ENCODE measurements at places on chromosomes 1 and 21. TPM values are rescaled to one million over a fixed set of nuclear protein-coding genes. Genes with fewer than 3 reads are reported as not detected.

GRCh38 chr21:41222247-41223068, 54.5 kb downstream of the BACE2 start:
- DNase-seq: peak; percentile 22

DNA sequence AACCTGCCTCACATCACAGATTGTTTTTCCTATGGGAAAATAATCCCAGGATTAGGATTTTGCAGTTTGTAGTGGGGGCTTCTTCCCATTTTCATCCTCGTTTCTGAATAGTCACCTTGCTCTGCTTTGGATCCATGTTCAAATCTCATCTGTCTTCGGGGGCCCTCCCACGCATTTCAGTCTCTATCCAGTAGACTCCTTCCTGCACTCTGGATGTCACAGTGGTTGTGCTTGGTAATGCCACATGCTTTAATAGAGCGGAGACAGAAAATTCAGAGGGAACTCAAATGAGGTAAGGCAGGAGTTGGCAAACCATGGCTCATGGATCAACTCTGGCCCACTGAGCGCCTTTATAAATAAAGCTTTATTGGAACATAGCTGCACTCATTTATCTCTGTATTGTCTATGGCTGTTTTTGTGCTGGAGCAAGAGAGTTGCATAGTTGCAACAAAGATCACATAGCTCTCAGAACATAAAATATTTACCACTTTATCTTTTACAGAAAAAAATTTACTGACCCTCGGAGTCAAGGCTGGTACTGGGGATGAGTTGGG, 101.0 kb downstream of the SPATA46 start:
- no peak for DNase-seq

- DNase-seq: peak; percentile 90
These were observed 29.6 kb downstream of the DUSP10 start for GRCh38 chr1:221712198-221712684.

- peak; percentile 21 for DNase-seq
These were observed 150.9 kb downstream of the NTMT2 start for GRCh38 chr1:170296642-170297041.

- peak; percentile 7 for DNase-seq
These were observed 94.3 kb downstream of the RGS2 start for GRCh38 chr1:192903142-192903541.

- peak; percentile 76 for DNase-seq
These were observed 753.6 kb upstream of the TPTE start for GRCh38 chr21:9767592-9768375.

GRCh38 chr1:93728480-93729131, 47.0 kb upstream of the BCAR3 start:
- DNase-seq: no peak

DNA sequence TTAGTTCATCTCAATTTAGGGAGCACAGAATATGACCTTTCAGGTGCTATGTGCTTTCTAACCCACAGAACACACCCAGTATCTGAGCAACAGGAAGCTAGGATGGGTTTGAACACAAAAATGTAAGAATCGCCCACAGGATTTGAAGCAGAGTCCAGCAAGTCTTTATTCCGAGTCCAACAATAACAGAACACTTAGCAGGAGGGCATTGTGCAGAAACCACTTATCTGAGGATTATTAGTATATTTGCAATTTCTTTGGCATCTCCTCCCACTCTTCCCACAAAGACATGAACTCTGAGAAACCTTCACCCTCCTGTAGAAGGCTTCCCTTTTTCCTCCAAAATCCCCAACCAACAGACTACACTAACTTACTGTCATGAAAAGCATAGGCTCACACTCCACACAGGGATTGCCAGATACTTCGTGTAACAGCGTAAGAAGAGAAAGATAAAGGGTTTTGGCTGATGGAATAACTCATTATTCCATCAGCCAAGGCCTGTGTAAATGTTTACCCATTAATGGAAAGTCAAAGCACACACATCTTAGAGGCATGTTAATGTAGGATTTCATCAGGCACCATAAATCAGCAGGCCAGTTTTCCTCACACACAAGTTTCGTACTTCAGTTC, 16.1 kb downstream of the SIPA1L2 start:
- peak; percentile 64 for DNase-seq

- no peak for DNase-seq
These were observed 653 bp downstream of the CASP9 start for GRCh38 chr1:15523104-15524020.

DNA sequence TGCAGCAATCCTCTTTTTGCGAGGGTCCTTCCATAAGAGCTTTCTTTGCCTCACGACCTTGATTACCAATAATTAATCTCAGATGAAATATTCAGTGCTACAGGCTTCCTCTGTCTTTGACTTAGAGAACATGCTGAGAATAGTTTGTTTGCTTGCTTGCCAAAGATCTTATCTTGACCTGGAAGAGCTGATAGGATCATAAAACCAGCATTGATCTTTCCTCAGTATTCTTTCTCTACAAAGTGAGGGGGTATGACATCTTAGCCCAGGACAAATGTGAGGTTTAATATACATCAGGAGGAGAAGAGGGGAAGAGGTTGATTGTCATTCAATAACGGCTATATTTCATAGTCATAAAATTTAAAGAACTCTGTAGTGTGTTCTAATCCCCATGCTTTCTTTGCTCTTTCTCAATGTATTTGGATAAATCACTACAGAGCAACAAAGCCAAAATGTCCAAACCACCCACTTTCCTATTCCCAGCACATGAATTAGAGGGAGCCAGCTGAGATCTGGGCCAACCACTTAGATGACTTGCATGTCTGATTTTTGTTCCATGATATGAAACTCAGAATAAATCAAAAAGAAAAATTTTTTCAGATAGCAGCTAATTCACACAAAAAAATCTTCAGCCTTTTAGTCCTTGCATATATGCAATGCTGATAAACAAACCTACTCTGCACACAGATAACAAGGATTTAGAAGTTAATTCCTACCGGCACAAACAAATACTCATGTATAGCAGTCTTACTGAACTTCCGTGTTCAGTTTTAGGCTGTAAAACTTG, 50.5 kb upstream of the IPO9 start:
- no peak for DNase-seq

DNA sequence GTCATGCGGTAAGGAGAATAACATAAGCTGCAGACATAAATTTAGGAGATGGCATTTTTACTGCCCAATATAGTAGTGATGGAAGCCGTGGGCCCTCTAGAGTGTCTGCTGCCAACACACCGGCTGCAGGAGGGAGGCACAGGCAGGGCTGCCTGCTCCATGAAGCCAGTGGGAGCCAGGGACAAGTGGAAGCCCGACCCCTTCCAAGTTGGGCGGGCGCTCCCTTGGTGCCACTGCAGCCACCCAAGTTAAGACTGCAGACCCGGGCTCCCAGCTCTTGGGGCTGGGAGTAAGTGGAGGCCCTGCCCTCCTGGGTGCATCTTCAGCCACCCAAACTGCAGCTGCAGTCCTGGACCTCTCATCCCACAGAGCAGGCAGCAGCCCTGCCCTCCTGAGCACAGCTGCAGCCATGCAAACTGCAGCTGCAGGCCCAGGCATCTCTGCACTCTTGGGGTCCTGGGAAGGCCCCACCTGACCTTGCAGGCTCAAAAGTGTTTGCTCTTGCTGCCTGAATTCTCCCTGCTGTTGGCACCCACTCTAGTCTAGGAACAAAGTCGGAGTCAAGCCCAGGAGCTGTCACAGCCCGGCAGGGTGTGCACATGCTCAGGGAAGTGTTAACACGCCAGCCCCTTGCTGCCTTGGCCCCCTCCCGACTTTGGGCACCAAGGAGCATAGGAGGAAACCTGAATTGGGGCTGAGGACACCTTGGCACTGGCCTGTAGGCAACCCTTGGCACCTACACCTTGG, 437.2 kb upstream of the PRMT6 start:
- no peak for DNase-seq

GRCh38 chr1:179589509-179589908, 2.1 kb upstream of the TDRD5 start:
- DNase-seq: no peak

DNA sequence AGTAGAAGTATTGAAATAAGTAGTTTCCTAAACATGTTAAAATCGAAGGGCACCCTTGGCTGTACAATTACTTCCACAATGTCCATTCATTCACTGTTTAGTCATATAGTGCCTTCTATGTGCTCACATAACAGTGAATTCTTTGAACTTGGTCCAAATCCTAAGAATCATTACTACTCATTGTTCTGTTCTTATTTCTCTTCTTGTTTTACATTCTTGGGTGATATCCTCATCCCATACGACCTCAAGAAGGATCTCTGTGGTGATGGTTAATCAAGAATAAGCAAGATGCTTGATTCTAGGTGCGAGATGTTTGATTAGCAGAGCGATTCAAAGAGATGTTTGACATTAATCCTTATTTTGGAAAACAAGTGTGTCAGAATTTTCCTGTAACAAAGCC, 667.4 kb upstream of the ZP4 start:
- DNase-seq: peak; percentile 77

Gene CELA2A
- total RNA-seq: not detected

DNA sequence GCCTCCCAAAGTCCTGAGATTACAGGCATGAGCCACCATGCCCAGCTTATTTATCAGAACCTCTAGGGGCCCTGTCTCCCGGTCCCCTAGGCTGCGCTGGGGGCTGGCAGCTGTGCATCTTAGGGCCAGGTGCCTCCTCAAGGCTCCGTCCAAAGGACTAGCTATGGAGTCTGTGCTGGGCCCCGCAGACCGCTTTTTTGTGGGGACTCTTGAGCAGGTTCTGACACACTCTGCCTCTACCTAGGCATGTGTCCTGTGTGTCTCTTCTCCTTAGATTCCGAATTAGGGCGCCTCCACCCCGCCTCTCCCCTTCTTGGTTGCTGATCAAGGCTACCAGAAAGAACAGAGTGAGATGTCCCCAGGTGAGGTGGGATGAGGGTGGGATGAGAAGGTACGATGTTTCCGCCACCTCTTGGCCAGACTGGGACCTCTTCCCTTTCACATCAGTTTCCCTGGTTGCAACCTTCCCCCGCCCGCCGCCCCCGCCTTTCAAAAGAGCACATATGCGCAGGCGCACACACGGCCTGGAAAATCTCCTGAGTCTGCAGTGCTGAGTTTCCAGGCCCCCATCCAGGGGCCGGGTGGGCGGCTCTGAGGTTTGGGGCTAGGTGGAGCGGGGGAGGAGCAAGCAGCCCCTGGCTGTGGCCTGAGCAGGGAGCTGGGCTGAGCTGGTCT, 5.0 kb upstream of the PTPN7 start:
- no peak for DNase-seq

Gene C1orf87
- not detected for total RNA-seq

- no peak for DNase-seq
These were observed 3.0 kb downstream of the PIK3C2B start for GRCh38 chr1:204491655-204492054.

Gene KRTAP22-1
- not detected for total RNA-seq

- peak; percentile 72 for DNase-seq
These were observed 193.6 kb downstream of the RPS6KC1 start for GRCh38 chr1:213244664-213245091.

Gene IGSF8
- total RNA-seq: 34.2 TPM

Gene LIX1L
- 33.9 TPM for total RNA-seq

Gene BLACAT1
- 1.4 TPM for total RNA-seq

Gene ESRRG
- total RNA-seq: 0.02 TPM

Gene CD48
- not detected for total RNA-seq

- DNase-seq: no peak
These were observed 23.7 kb downstream of the RWDD3 start for GRCh38 chr1:95257758-95258157.

- no peak for DNase-seq
These were observed 17.8 kb downstream of the CCDC30 start for GRCh38 chr1:42480921-42481320.

GRCh38 chr1:183093786-183094298, 70.6 kb downstream of the LAMC1 start:
- DNase-seq: peak; percentile 65

GRCh38 chr1:116302281-116302680, 70.8 kb upstream of the ATP1A1 start:
- no peak for DNase-seq

Measured in A172 (cell line).